GF-D8 (cell line): ENCODE measurements at places on chromosomes 7 and 10.
A peak's percentile ranks its signal among the peaks of the same experiment; 100 is the strongest.

- DNase-seq: no peak
These were observed 3.9 kb downstream of the ADD3 start for GRCh38 chr10:110011681-110012080.

- no peak for DNase-seq
These were observed 311.2 kb downstream of the RNLS start for GRCh38 chr10:88271761-88272543.

- no peak for DNase-seq
These were observed 12.4 kb downstream of the CPA5 start for GRCh38 chr7:130356876-130357611.

DNA sequence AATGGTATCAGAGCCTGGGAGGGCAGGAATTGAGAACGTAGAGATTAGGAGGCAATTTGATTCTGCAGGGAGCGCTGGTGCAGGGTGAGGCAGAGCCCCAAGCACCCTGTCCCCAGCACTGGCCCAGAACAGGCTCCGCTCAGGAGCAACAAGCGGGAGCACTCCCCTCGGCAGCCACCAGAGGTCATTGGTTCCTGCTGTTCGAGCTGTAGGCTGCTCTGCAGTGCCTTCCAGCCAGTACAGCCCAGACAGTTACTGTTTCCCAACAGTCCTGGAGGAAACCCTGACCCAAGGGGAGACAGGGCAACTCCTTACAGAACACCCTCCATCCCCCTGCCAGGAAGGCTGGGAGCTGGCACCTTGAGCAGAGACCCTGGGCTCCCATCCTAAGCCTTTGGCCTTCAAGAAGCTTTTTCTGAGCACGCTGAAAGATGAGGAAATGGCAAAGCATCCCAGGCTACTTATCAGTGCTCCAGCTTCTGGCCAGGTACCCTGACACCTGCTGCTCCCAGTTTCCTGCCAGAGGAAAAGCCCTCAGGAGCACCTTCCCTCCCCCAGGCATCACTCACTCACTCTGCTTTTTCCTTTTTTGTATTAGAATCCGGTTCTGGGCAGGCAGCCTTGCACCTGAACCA, 71.2 kb upstream of the EFCAB10 start:
- DNase-seq: no peak

DNA sequence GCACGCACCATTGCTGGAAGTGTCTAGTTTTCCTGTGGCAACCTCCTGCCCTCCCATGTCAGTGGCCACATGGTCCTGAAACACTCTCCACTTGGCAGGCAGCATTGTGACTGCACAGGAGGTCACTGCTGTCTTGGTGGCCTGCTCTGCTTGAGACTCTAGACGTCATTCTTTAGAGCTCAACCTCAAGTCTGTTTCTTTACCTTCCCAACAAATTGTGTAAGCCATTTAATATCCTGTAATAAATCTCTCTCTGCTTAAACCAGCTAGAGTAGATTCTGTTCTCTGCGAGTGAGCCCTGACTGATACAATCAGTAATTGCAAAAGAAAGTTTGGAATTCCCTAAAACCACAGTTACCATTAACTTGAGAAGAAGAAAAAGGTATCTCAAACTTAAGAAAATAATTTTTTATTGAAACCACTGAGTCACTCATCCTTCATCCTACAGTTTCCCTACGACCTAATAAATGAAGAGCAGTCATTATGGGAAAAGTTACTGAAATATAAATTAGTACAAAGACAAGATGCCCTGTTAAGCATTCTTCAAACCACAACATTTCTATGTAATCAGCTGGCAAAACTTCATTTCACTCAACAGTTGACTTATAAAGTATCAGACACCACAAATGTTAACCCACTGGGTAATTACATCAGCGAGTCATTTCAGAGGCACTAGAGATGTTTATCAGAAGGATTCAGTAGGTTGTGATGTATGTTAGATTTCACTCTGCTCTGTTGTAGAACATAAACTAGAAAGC, 18.0 kb downstream of the SLC25A13 start:
- DNase-seq: peak; percentile 66

- DNase-seq: peak; percentile 40
These were observed 29.8 kb downstream of the CDHR3 start for GRCh38 chr7:105992905-105993304.

DNA sequence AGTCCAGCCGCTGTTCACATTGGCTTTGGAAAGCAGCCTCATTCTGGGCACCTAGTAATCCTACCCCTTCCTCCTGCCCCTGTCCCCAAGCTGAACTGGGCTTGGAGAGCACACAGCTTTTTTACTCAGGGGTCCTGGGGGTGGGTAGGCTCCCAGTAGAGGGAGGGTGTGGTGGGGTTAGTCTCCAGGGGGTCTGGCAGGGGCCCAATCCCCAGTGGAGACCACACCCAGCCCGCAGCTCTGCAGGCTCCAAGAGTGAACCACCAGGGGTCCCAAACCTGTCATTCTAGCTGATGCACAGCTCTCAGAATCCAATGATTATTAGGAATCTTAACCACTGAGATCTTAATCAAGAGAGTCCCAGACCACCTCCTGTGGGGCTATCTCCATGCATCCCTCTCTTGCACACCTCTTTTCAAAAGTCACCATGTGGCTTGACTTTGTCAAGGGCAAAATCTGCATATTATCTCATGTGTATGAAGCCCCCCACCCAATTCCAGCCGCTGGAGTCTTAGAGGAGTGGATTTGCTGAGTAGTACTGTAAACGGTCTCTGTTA, 2.7 kb downstream of the HOXA11 start:
- DNase-seq: no peak

- DNase-seq: no peak
These were observed 239.5 kb upstream of the PLXNA4 start for GRCh38 chr7:132815696-132816311.

GRCh38 chr10:120998782-120999285, 147.7 kb downstream of the WDR11 start:
- DNase-seq: no peak
